Retinal pigment epithelial cell (primary cell): ENCODE measurements at places on chromosomes 5 and 9.

GRCh38 chr9:129068990-129069861 is 11.7 kb upstream of the DOLPP1 start:
- no peak for DNase-seq

DNA sequence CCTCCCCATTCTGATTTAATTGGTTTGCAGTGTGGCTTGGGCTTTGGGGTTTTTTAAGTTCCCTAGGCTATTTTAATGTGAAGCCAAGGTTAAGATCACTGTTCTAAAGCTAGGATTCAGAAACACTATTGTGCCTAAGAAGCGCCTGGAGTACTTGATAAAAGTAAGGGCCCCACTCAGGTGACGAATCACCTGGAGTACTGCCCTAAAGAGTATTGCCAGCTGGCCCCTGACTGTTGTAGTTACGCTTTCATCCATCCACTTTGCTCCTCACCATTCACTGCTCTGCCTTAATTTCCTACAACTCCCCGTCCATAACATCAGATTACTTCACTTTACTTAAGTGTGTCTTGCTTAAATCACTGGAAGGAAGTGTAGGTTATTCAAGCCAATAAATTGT is 119.3 kb downstream of the CD180 start:
- no peak for DNase-seq

- no peak for DNase-seq
Measured at GRCh38 chr9:118148990-118149389, 444.8 kb downstream of the TLR4 start.

DNA sequence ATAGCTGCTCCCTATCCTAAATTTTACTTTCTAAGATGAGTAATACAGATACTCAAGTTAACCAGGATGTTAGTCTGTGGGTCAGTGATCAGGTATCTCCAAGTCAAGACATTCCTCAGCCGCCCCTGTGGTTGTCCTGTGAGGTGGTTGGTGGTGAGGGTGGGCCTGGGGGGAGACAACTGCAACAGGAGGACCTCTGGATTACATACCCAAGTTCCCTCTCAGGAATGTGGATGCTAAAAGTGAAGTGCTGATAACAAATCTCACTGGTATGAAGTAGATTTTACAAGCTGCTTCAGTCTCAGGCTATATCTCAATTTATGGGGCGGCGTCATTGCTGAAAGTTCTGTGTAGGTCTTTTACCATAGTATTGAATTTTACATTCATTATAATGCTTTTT is 38.3 kb downstream of the SLC1A3 start:
- DNase-seq, result no peak

GRCh38 chr5:144453753-144454152 is 283.1 kb downstream of the KCTD16 start:
- no peak for DNase-seq

DNA sequence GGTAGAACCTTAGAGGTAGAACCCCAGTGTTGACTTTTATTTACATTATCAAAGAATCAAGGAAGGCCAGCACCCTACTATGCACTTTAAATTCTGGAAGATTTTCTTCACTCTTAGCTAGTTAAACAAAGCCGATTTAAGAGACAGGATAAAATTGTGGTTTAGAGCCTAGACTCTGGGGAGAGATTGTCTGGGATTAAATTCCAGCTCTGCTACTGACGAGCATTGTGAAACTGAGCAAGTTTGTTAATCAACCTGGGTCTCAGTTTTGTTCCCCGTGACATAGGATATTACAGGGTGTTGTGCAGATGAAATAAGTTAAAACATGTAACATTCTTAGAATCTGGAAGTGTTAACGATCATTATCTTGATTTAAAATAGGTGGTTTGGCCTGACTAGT is 83.5 kb downstream of the FEM1C start:
- peak; percentile 39 for DNase-seq

DNA sequence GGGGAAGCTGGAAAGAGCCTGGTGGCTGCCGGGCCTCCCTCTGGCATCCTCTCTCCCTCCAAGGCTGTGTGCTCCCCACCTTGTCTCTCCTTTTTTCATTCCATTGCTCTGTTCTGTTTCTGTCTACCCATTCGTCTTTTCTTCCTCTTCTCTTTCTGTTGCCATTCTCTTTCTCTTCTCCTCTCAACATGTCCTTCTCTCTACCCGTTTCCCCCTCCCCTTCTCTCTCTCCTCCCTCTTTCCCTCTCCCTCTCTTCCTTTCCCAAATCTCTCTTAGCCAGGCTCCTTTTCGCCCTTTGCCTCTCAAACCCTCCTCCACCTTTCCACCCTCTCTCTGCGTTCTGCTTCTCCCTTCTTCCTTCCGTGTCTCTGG is 19.4 kb upstream of the KCNIP1 start:
- no peak for DNase-seq

- peak; percentile 79 for DNase-seq
Measured at GRCh38 chr5:50807661-50808060, 141.2 kb downstream of the PARP8 start.

DNA sequence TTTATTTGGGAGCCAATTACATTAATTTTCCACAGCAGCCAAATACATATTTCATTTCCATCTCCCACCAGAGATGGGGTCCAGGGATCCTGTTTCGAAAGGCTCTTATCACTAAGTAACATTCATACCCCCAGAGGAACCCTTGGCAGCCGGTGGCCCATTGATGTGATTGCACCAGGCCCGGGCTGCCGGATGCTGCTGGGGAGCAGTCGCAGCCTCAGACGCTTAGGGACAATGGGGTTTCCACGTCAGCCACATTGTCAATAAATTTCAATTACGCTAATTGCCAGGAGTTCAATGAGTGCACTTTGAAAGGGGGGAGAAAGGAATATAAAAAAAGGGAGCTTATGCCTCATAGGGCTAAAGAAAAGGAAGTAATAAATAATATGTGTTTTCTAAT is 478.8 kb upstream of the ADAMTS16 start:
- no peak for DNase-seq

- no peak for DNase-seq
Measured at GRCh38 chr5:156991714-156992113, 28.7 kb upstream of the TIMD4 start.

DNA sequence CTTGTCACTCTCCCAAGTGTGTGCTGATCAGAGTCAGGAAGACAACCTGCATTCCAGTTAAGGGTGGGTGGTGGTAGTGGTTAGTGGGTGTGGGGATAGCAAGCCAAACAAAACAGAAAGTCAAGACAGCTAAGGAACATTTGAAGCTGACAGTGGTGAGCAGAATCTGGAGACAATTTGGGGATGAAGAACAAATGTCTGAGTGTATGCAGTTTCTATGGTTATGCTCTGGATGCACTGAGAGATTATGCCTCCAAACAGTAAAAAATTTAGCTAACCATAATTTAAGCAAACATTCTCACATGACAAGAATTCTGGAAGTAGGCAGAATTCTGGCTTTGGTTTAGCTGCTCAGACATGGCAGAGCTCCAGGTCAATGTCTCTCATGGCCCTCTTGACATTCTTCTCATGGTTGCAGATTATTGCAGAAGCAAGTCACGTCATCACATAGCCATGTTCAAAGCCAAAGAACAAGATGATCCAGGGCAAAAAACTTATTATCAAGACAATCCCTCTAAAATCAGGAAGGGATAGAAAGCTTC is 148.7 kb downstream of the LURAP1L start:
- DNase-seq, result peak; percentile 94

- no peak for DNase-seq
Measured at GRCh38 chr5:65969539-65970393, 43.4 kb downstream of the ERBIN start.

- no peak for DNase-seq
Measured at GRCh38 chr5:175789670-175790069, 81.7 kb upstream of the CPLX2 start.

DNA sequence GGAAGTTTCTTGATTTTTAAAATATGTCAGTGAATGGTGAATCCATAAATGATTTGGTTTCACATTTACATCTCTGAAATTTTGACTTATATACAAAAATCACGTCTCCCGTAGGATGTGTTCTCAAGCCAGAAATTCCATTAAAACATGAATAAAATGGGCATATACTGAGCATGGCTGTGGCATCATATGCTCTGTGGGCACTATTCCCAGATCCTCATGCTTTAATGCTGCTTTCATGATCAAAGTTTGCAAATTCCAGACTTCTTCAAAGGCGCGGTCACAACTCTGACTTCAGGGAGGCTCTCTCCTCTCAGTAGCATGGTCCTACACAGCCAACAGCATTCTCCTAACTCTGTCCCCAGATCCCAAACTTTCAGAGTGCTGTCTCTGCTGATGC is 723.2 kb downstream of the TAF11L14 start:
- DNase-seq, result peak; percentile 6

- no peak for DNase-seq
Measured at GRCh38 chr9:72402744-72403143, 37.7 kb upstream of the ZFAND5 start.

GRCh38 chr5:62717301-62717933 is 138.8 kb downstream of the LRRC70 start:
- DNase-seq, result no peak

GRCh38 chr9:98326459-98327248 is 71.2 kb upstream of the TBC1D2 start:
- DNase-seq, result no peak
